ENCODE measurements at places on chromosomes 11 and 22.

GRCh38 chr11:2160736-2161259 is at the start of gene INS:
TSS of gene INS (minus strand) at chr11:2161209. CDS start at chr11:2160971, 238 bp downstream.
- no peak for DNase-seq

- no peak for DNase-seq
Observed at GRCh38 chr22:22903355-22903777, 15.8 kb downstream of the IGLL5 start.

DNA sequence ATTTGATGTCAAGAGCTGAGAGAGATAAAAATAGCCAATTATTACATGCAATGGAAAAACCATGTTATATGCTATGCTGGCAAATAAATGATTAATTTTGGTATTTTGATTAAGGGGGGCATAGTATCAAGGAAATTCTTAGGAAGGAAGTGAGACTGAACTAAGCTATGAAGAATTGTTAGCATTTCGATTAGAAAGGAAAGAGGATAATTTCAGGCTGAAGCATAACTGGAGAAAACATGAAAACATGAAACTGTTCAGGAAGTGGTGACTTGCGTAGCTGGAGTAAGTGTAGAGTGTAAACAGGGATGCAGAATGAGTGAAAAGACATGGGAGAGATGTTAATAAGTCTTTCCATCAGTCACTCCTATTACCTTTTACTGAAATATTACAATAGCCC is 6.4 kb downstream of the ACRV1 start:
- DNase-seq, result no peak

DNA sequence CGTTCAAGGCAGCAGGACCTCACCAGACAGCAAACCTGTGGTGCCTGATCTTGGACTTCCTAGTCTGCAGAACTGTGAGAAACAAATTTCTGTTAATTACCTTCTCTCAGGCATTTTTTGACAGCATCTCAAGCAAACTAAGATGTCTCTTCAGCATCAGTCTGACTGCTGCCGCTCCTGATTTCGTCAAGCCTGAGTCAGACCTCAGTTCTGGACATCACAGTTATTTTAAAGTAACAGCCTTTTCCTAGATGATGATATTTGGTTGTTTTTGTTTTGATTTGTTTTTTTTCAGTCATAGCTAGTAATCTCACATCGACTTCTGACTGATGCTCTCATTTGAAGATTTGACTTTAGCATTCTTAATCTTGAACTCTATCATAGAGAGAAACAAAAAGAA is 71.9 kb downstream of the BLID start:
- no peak for DNase-seq

DNA sequence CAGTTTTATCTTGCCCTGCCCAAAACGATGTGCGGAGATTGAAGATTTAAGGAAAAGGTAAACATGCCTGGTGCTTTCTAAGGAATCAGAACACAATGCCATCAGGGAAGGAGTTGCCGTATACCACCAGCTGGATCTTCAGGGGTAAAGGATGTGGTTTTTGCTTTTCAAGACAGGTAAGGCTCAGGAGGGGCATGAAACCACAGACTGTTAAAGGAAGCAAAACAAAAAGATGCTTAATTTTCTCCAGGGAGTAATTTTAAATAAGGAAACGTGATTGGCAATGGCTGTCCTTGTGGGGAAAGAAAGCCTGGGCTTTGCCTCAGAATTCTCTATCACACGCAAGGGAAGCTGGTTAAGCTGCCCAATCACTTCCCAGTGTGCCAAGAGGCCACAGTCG is 655.6 kb downstream of the OPCML start:
- DNase-seq, result no peak

DNA sequence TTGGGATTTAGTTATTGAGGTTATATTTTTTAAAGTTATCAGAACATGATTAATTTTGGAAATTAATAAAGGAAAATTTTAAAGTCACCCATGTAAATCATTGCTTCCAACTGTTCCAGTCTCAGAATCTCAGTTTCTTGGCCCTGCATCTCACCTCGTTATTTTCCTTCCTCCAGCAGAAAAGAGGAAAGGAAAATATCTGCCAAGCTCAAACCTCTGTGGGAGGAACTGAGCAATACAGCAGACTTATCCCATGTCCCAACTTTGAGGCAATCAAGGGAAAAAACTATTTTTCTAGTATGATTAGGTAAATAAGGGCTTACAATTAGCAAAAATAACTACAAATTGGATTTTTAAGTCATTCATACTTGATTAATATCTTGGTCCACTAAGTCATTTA is 30.1 kb downstream of the ELMOD1 start:
- no peak for DNase-seq

DNA sequence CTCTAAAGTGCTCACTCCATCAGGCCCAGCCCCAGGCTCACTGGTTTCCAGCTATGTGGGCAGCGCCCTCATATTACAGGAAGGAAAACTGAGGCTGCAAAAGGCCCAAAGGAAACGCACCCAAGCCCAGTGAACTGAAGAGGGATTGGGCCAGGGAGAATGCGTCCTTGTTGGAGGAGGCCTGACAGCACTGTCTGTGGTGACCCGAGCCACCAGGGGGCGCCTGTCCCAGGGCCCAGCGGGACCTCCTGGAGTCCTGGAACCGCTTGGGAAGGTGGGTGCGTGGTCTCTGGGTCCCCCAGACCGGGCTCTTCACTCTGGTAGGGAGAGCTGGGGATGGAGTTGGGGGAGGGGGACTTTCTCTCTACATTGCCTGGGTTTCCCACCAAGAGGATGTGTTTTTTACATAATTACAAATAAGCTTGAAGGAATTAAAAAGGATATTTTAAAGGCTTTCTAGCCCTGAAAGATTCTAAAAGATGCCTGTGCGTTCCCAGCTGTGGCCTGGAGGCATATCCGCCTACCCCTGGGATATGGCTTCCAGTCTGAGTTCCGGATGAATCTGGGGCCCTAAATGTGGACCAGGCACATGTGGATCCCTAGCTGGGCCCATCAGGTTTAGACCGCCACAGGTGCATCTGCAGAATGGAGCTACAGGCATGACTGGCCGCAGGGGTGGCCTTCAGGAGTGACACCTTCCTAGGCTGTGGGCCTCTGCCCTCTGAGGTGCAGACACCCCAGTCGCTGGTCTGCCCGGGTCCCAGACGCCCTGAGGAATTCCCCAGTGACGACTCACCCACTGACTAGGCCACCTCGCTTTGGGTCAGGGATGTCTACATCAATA is 4.2 kb downstream of the SPI1 start:
- DNase-seq, result peak; percentile 89

DNA sequence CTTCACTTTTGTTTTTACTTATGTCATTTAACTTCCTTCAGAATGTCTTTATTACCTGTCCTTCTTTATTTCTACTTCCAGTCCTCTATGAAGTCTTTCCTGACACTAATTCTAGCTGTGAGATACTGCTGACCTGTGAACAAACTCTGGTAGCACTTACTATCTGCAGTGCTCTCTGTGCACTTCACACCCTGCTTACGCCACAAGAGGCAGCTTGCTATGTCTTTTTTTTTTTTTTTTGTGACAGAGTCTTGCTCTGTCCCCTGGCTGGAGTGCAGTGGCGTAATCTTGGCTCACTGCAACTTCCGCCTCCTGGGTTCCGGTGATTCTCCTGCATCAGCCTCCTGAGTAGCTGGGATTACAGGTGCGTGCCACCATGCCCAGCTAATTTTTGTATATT is 10.7 kb downstream of the STIM1 start:
- no peak for DNase-seq

DNA sequence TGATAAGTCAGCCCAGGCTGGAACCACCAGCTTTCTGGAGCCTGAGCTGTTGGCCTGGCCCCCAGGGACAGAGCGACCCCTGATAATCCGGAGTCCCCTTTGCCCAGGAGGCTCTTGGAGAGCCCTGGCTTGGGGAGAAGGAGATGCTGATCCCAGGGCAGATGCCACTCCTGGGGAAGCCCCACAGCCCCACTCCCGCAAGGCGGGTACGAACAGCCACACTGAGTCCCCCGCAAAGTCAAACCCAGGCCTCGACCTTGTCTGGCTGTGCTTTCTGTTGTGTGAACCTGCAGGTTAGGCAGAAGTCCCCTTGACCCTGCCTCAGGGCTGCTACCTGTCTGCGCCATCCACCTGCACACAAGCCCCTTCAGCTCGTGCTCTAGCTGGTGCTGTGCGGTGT is 108.0 kb downstream of the KCNQ1OT1 start:
- peak; percentile 0 for DNase-seq

GRCh38 chr11:102283116-102283485 is 34.2 kb upstream of the BIRC3 start:
- DNase-seq, result no peak

DNA sequence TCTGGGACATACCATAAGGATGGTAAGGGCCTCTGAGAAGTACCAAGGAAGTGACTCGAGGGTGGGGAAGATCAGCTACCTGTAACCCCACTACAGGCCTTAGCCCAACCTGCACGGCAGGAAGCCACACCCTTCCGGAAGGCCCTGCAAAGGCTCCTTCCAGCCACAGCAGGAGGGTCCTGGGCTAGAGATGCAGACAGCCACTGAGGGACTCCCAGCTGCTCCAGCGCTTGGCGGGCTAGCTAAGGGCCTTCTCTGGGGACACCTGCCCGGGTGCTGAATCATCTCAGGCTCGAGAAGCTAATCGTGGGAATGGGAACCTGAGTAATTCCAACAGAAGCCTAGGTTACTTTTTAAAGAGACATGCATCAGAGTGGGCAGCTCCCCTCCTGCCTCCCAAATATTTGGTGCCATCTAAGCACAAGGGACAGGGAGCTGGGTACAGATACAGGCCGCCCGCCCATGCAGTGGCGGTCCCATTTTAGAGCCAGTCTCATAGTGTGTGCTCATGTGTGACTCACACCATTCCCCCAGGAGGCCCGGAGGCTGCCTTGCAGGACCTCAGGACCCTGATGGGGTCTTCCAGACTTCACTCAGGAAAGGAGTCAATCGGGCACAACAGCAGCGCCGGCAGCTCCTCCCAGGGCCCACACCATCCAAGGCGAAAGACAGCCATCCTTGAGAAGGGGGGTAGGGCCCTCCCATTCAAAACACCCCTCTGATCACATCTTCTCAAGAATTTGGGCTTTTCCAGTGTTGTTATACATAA is 8.0 kb downstream of the MYH9 start:
- DNase-seq, result no peak

DNA sequence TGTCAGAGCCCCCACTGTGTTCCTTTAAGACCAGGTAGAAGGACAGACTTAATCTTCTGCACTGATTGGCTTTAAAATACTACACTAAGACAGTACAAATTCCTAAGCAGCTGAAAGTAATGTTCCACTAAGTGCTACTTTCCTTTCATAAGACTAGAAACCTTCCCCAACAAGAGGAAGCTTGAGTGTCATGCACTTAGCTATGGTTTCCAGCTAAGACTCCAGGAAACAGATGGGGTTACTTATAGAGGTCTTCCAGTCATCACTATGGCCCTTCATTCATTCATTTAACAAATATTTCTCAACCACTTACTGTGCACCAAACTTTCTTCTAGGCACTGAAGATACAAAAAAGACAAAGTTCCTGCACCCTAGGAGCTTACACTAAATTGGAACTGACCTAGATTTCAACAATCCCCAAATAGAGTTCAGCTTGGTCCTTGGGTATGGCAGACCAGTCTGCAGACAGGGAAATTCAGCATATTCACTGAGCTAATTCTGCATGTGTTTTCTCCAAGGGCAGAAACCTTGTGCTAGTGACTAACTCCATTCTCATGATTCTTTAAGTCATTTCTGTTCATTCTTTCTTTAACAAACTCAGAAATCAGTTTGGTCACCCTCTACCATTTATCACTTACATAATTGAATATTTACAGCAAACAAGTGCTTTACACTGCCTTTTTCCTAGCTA is 178.4 kb upstream of the MTNR1B start:
- no peak for DNase-seq

DNA sequence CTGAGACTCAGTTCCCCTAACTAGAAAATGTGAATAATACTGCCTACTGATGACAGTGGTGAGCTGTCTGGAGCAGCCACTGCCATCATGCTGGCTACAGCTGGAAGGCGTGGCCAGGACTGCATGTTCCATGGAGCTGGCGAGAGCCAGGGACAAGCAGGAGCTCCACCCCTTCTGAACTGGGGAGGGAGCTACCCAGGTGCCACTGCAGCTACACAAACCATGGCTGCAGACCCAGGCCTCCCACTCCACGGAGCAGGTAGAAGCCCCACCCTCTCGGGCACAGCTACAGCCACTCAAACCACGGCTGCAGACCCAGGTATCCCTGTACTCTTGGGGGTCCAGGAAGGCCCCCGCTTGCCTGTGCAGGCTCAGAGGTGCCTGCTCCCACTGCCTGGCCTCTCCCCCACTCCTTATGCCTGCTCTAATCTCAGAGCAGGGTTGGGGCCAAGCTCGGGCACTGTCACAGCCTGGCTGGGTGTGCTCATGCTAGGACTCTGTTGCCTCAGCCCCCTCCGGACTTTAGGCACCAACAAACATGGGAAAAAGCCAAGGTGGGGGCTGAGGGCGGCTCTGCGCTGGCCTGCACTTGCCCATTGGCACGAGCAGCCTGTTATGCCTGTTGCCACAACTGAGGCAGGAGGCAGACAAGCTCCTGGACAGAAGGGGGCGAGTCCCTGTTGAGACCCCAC is 51.7 kb downstream of the RAB30 start:
- no peak for DNase-seq

- DNase-seq, result peak; percentile 32
Observed at GRCh38 chr11:102197670-102198139, 87.5 kb downstream of the YAP1 start.

DNA sequence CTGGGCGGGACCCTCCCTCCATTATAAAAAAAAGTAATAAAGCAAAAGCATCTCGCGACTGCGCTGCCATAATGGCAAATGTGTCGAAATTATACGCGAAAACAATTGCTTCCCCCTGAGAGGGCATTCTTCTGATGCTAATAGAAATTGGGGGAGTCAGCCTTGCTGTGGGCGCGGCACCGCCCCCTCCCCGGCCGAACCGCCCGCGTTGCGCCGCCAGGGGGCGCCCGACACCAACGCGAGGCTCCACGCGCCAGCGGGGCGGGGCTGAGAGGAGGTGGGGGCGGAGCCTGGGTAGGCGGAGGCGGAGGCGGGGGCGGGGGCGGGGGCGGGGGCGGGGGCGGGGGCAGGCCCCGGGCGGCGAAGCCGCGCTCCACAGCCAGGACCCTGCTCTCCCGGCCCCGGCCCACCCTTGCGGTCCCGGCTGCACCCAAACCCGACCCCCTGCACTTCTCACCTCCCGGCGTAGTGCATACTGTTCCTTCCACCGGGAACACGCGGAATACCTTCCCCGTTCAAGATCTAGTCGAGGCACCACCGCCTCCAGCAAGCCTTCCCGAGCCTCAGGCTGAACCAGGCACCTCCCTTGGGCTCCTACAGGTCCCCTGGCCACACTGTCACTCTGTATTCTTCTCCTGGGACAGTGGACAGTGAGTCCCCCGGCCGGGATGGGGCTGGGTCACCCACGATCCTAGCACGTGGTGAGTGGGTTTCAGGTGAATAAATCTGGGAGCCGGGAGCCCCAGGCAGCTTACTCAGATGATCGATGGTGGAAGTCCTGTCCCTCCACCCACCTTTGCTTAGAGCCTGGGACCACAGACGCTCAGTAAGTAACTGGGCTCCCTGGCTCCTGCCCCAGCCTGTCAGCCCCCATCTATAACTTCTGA is 15.5 kb upstream of the UPK3A start:
- peak; percentile 93 for DNase-seq

- DNase-seq, result no peak
Observed at GRCh38 chr11:116035977-116036376, 531.8 kb upstream of the CADM1 start.
